LoVo (cell line): ENCODE measurements at places on chromosomes 3 and 15.

- no peak for DNase-seq
Measured at GRCh38 chr15:63294359-63294758, 17.0 kb downstream of the APH1B start.

GRCh38 chr15:69499521-69500211 lies 47.0 kb downstream of the RPLP1 start:
- DNase-seq, result no peak

GRCh38 chr3:171838218-171838720 lies 4.9 kb upstream of the TMEM212 start:
- no peak for DNase-seq

DNA sequence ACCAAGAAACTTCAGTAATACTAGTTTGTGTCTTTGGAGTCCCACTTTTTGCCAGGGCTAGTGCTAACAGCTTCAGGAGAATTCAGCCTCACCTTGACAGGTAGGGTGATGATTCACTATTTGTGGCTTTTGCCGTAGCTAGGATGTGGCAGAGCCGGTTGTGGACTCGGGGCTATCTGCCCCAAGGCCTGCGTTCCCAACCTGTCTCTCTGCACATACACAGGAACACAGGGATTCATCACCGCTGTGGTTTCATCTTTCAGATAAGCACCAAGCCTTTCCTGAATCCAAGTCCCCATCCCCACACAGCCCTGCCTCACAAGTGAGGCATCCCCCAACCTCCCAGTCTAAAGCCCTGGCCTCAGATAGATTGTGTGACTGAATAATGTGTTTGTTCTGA lies 45.2 kb upstream of the POLG start:
- DNase-seq, result no peak

- DNase-seq, result no peak
Measured at GRCh38 chr3:150148227-150148626, 177.5 kb upstream of the PFN2 start.

- DNase-seq, result no peak
Measured at GRCh38 chr15:91946075-91946474, 92.6 kb downstream of the SLCO3A1 start.
